ENCODE measurements at places on chromosomes 1 and 21.

DNA sequence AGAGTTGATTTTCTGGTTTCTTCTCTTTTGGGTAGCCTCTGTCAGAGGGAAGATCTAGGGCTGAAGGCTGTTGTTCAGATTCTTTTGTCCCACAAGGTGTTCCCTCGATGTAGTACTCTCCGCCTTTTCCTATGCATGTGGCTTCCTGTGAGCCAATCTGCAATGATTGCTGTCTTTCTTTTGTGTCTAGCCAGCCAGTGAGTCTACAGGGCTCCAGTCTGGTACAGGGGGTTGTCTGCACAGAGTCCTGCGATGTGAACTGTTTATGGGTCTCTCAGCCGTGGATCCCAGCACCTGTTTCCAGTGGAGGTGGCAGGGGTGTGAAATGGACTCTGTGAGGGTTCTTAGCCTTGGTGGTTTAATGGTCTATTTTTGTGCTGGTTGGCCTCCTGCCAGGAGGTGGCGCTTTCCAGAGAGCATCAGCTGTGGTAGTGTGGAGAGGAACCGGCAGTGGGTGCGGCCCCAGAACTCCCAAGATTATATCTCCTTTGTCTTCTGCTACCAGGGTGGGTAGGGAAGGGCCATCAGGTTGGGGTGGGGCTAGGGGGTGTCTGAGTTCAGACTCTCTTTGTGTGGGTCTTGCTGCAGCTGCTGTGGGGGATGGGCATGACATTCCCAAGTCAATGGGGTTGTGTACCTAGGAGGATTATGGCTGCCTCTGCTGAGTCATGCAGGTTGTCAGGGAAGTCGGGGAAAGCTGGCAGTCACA lies 81.3 kb upstream of the C21orf91 start:
- no peak for DNase-seq

DNA sequence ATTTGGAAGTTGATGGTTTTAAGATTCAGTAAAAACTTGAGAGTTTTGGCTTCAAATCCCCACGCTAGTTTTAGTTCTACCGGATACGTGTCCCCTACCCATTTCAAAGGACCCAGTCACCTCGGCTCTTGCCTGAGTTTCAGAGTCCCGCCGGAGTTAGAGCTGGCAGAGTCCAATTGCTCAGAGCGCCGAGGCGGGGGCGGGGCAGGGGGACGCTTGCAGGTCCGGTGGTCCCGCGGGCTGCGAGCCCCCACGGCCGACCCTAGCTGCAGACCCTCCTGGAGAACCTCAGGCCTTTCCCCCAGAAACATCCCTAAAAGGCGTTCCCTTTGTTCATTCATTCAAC lies 765 bp upstream of the VPS45 start:
- DNase-seq, result peak; percentile 84

- peak; percentile 89 for DNase-seq
These were observed 705 bp downstream of the UROD start for GRCh38 chr1:45012639-45013278.

GRCh38 chr21:46307625-46308024 lies 16.0 kb downstream of the C21orf58 start:
- DNase-seq, result no peak

- DNase-seq, result no peak
These were observed 10.0 kb downstream of the ECHDC2 start for GRCh38 chr1:52911541-52911940.

DNA sequence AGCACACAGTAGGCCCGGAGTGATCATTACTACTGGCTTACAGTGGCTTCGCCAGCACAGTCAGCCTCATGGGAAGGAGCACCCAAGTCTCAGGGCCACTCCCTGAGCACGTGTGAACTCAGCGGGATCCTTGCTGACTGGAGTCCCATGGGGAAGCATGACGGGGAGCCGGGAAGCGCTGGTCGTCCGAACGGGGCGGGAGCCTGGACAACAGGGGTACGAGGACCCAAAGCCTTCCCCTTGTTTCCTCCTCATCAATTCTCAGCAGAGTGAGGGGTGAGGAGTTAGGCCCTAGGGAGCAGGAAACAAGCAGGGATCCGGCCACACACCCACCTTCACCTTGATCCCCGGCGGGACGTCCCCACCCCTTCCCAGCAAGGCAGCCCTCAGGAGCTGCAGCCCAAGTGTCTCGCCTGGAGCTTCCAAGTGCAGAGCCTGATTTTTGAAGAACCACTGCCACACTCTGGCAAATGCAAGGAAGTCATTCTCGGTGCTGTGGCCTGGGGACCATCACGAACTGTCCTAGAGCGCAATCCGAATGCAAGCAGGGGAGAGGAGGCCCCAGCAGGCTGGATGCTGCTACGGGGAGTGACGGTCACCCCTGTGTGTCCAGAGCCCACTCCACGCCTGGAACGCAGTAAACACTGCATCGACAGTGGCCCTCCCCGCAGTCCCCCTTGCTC lies 35.5 kb downstream of the TOMM20 start:
- peak; percentile 70 for DNase-seq

DNA sequence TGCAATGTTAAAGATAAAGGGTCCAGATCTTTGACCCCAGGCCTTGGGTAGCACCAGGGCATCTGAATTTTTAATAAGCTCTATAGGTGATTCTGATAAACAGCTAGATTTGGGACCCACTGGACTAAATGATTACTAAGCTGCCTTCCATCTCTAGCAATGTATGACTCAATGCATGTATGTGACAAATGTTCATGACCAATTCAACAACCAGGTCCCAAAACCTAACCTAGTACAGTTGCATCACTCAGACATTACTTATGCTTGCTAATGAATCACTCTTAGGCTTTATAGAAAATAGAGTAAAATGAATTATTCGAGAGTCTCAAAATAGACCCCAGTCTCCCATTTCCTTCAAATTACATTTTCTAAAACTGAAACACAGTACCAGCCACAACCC lies 35.5 kb downstream of the RCAN1 start:
- DNase-seq, result no peak

DNA sequence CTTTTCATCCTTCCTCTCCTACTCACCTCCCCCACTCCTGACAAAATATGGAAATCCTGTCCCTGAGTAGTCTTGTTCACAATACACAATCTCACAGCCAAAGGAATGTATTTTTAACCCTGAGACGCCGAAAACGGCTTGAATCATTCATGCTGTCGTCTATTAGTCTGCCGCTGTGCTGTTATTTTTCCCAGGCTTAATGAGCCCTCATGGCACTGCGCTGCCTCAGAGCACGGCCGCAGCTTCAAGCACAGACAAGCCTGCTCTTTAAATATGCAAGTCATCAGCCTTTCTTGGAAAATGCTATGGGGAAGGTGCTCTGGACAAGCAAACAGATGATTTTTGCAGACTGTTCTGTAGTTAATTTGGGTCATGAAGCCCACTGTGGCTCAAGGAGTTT lies 302.7 kb downstream of the DISC1 start:
- DNase-seq, result no peak

GRCh38 chr1:54593571-54594160 lies 29.7 kb downstream of the FAM151A start:
- no peak for DNase-seq

- no peak for DNase-seq
These were observed 94.1 kb upstream of the ATP1B1 start for GRCh38 chr1:169012416-169012815.

DNA sequence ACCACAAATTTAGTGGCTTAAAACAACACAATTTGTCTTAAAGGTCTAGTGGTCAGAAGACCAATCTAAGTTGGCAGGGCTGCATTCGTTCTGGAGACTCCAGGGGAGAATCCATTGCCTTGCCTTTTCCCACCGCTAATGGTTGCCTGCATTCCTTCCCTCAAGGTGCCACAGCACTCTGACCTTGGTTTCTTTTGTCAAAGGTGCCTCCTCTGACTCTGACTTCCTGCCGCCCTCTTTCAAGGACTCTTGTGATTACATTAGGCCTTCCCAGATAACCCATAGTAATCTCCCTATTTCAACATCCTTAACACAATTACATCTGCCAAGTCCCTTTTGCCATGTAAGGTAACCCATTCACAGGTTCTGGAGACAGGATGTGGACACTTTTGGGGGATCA lies 145.3 kb downstream of the S1PR1 start:
- DNase-seq, result no peak

DNA sequence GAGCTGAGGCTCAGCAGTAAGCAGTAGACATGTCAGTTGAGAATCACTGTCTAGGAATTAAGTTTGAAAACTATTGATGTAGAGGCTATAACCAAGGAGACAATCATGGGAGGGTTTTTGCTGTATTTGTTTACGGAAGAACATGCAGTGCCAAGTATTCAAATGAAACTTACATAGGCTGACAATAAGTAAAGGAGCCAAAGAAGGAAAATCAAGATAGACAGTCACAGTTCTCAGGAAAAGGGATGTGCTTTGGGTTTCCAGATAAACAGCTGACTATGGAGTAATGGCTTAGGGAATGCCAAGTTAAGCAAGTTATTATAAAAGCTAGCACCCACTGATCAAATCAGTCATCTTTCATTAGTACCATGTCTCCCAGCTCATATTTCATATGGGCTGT lies 21.5 kb downstream of the GNG12 start:
- DNase-seq, result no peak

DNA sequence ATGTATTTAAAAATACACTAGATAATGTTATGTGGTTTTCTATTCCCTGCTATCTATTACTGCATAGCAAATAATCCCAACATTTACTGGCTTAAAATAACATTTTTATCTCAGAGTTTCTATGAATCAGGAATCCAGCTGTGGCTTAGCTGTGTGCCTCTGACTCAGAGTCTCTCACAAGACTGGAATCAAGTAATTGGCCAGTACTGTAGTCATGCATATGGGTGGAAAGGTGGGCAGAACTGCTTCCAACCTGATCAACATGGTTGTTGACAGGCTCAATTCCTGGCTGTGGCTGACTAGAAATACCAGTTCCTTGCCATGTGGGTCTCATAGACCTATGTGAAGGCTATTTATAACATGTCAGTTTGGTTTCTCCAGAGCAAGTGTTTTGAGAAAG lies 131.8 kb downstream of the PDE4B start:
- no peak for DNase-seq

GRCh38 chr1:169753549-169753948 lies 19.7 kb upstream of the SELE start:
- no peak for DNase-seq

GRCh38 chr1:230427981-230428380 lies 1.8 kb upstream of the PGBD5 start:
- no peak for DNase-seq

DNA sequence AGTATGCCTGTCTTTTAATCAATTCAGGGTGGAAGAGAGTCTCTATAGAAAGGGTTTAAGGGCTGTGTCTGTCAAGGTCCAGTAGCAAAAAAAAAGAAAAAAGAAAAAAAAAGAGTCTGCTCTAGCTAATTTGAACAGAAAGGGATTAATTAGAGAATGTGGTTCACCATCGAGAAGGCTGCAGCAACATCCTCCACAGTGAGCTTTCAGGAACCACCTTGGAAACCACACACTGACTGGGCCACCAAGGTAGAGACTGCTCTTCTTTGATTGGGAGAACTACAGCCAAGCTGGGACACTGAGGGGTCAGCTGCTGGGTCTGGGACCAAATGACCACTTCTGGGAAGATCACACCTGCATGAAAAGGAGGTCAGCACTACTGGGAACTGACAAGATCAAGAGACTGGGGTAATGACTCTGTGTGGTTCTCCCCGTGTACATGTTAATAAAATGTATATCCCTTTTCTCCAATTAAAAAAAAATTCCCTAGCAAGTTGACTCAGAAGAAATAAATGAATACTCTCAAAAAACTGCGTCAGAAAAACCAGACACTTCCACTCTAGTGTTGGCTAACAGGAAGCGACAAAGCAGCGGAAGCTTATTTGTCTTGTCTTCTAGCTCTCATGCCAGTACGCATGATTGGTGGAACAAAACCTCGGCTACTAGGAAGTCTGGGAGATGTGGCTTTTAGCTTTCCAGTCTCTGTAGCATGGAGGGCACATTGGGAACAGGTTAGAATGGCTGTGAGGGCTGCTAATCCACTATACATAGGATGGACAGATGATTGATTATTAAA lies 60.0 kb upstream of the IVNS1ABP start:
- no peak for DNase-seq

GRCh38 chr1:56285554-56286402 lies 293.6 kb downstream of the PLPP3 start:
- no peak for DNase-seq

- DNase-seq, result no peak
These were observed 862.3 kb upstream of the PRMT6 start for GRCh38 chr1:106194206-106194605.

DNA sequence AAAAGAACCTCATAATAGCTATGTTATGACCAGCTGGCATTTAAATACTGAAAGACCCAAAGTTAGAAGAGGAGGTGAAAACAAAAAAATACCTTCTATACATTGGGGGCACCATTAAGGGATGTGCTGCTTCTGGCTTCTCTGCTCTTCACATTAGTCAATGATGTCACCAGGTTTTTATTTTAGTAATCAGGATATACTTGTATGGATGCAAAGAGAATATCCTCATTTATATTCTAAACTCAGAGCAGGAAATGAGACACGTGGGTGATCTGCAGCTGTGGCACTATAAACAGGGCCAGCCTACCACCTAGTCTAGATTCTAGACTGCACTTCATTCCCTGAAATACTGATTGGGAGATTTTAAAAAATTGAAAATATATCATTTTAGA lies 51.2 kb downstream of the WLS start:
- DNase-seq, result no peak

- no peak for DNase-seq
These were observed 125.4 kb downstream of the CASZ1 start for GRCh38 chr1:10671090-10671489.

DNA sequence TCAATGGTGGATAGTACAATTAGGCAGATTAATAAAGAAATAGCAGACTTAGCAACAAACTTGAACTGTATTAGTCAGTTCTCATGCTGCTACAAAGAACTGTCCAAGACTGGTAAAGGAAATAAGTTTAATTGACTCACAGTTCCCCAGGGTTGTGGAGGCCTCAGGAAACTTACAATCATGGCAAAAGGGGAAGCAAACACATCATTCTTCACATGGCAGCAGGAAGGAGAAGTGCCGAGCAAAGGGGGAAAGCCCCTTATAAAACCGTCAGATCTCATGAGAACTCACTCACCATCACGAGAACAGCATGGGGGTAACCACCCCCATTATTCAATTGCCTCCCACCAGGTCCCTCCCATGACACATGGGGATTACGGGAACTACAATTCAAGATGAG lies 27.1 kb upstream of the PDE4B start:
- DNase-seq, result no peak

GRCh38 chr1:228039006-228039903 lies 32.5 kb downstream of the WNT3A start:
- peak; percentile 30 for DNase-seq

GRCh38 chr21:46008893-46009621 lies 27.5 kb downstream of the COL6A1 start:
- peak; percentile 32 for DNase-seq

GRCh38 chr1:234413990-234414389 lies 40.7 kb downstream of the COA6 start:
- no peak for DNase-seq

DNA sequence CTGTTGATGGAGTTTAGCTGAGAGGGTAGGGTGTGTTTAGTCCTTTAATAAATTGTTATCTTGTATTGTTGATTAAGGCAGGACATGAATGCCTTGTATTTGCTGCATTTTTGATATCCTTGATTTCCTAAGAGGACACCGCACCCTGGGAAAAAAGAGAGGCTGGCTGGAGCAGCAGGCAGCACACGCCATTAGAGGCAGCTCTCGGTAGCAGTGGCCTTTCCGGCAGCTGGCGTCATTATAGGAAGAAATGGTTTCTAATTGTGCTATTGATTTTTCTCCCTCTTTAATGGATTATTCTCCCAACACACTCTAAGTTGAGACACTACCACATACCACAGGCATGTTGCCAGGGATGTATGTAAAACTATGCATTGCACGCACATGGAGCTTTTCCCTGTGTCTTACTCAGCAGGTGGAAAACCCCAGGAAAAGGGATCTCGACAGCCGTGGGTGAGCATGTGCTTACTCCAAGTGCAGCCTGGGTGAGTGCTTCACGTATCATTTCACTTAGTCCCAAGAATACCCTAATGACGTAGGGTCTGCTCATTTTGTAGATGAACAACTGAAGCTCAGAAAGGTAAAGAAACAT lies 440.4 kb upstream of the RUNX1 start:
- no peak for DNase-seq
